ENCODE measurements at places on chromosomes 12 and 14. TPM values are rescaled to one million over a fixed set of nuclear protein-coding genes. Genes with fewer than 3 reads are reported as not detected.

- peak; percentile 38 for DNase-seq
Measured at GRCh38 chr12:103852498-103852997, 11.5 kb upstream of the NT5DC3 start.

DNA sequence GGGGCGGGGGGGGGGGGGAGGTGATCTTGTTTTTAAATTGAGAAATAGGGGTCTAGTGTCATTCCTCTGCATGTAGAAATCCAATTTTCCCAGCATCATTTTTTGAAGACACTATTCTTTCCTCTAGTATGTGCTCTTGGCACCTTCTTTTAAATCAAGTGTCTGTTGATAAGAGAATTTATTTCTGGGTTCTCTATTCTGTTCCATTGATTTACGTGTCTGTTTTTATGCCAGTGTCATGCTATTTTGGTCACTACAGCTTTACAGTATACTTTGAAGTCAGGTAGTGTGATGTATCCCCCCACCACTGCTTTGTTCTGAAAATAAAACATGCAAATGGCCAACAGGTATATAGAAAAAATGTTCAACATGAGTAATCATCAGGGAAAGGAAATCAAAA lies 252.7 kb downstream of the MED13L start:
- DNase-seq: no peak

- no peak for DNase-seq
Measured at GRCh38 chr14:39868251-39868650, 436.0 kb upstream of the FBXO33 start.

Gene OASL
- 3.0 TPM for total RNA-seq

DNA sequence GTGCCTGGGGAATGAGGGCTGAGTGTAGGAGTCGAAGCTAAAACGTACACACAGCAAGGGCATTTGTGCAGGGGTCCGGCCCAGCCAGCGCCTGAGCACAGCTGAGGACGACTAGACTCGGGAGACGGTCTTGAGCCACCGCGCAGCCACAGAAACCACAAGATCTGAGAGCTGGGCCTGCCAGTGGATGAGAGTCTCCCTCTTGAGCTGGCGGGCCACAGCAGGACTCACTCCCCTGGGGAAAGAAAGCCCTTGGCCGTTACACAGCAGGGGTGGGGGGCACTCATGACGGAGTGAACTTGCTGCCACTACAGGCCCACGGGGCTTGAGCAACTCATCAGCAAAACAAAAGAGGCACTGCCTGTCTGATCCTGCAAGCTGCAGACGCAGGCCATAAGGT lies 23.0 kb downstream of the STX2 start:
- DNase-seq: no peak

DNA sequence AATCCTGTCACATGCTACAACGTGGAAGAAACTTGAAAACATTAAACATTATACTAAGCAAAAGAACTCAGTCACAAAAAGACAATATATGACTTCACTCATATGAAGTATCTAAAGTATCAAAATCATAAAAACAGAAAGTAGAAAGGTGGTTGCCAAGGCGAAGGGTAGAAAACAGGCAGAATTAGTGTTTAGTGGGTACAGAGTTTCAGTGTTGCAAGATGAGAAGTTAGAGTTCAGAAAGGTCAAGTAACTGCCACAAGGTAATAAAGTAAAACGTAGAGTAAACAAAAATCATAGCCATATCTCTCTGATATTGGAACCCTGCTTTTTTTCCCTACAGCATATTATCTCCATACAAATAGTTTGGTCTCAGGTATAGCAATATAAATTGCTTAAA lies 223.8 kb upstream of the FSCB start:
- DNase-seq: no peak

All from RPMI7951 (cell line).